Nucleus accumbens (tissue), 56 donors: ENCODE measurements at places on chromosomes 16 and 17.
A peak's percentile ranks its signal among the peaks of the same experiment; 100 is the strongest.

DNA sequence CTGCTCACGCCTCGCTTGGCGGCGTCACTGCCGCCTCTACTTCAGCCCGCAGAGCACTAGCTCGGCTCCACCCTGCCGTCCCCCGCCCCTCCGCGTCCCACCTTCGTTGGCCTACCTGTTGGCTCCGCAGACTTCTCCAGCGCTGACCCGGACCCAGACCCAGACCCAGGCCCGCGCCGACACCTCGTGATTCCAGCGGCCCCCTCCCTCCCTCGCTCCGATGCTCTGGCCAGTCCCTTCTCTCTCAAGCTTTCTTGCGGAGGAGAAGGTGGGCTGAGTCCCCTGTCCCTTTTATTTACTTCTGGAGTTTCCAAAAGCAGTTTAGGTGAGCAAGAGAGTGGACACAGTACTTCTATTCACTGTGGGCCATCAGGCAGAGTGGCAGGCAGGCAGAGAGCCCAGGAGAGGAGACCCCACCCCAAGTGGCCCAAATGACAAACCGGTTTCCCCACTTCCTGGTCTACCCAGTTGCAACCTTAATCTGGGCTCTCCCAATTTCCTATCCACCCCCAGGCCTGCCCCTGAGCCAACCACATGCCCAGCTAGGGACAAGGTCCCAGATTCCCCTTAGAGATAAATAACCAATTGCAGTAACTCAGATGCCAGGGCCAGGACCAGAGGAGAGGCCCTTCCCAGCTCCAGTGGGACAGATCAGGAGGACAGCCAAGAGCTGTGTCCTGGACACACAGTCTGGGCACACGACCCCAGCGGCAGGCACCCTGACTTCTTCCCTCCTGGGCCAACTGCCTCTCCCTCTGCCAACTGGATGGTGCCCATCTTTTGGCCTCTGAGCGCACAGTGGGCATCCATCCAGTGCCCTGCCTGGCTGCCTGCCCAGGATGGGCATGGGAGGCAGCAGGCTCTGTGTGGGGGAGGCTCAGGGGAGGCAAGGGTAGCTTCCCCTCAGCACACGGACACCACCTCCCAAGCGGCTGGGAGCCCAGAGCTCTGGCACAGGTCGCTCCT, 1.2 kb upstream of the SRCIN1 start:
- DNase-seq, result peak; percentile 82

DNA sequence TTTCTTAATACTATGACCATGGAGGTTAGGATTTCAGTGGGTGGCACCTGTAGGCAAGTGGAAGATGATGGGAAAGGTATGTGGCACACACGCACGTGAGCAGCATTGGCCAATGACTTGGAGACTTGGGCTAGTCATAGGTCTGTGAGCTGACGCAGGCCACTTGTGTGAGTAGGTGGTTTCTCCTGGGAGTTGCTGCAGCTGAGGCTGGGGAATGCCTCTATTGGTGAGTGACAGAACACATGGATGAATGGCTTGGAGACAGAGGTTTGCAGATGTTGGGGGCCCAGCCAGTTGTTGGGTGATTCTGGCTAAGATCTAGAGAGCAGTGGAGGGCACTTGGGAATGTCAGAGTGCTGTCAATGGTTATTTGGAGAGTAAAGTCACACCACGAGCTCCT, 64.1 kb downstream of the MARF1 start:
- no peak for DNase-seq

DNA sequence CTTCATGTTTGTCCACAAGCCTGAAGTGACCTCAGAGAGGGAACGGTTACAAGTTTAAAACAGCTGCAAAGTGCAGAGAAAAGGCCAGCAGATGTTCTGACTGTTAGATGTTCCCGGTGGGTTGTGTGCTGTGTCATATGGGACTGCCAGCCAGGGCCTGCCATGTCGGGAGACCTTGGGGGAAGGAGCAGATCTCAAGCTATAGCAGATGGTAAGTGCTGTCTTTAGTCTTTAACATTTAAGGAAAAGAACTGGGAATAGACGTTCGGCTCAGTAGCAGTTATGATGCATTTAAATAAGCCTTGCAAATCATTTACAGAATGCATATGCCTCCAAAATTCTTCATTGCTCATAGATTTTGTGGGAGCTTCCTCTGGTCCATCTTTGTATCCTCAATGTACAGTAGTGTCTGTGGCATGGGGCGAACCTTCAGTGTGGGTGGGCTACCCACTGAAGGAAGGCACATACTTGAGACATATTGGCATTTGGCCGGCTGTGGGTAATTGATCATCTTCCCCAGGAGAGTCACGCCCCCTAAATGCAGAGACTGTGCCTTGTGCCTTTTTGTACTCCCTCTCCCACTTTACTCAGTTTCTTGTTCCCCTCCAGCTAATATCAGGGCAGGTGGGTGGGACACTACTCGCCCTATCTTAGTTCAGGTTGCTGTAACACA, 131.9 kb downstream of the NPIPB5 start:
- DNase-seq, result no peak

- DNase-seq, result no peak
Measured at GRCh38 chr17:78111727-78112517, 16.6 kb downstream of the TMC6 start.

- DNase-seq, result no peak
Measured at GRCh38 chr17:17613708-17614114, 22.2 kb upstream of the PEMT start.

DNA sequence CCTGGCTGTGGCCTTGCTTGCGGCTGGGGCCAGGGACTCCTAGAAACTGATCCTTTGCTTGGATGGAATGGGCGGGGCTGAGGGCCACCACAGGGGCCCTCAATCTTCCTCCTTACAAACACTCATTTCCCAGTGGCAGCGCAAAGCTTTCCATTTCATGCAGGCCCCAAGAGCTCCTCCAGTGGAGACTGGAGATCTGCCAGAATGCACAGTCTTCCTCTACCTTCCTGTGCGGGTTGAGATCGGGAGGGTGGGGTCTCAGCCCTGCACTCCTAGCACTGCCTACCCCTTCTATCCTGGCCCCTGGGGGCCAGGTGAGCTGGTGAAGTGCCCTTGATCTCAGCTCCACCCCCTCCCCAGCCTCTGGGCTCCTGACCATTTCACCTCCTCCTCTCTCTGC, 1.7 kb downstream of the NRN1L start:
- no peak for DNase-seq
